Effector CD4-positive, alpha-beta T cell (primary cell): ENCODE measurements at places on chromosomes 7 and 10.

DNA sequence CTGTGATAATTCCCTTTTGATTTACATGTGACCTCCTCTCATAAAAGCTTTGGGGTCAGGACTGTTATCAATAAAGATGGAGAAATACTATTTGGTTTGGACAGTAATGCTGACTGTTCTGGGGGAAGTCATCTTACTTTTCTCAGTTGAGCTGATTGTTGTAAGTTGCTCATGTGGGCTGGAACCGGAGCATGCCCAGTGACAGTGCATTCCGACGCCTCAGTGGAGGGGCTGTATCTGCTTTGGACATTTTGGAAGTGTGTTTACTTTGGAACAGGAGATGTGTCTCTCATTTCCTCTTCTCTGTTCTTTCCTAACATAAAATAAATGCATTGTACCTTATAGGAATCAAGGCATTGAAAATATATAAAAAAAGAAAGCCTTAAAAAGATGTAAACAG, 30.1 kb downstream of the RBM33 start:
- no peak for DNase-seq

DNA sequence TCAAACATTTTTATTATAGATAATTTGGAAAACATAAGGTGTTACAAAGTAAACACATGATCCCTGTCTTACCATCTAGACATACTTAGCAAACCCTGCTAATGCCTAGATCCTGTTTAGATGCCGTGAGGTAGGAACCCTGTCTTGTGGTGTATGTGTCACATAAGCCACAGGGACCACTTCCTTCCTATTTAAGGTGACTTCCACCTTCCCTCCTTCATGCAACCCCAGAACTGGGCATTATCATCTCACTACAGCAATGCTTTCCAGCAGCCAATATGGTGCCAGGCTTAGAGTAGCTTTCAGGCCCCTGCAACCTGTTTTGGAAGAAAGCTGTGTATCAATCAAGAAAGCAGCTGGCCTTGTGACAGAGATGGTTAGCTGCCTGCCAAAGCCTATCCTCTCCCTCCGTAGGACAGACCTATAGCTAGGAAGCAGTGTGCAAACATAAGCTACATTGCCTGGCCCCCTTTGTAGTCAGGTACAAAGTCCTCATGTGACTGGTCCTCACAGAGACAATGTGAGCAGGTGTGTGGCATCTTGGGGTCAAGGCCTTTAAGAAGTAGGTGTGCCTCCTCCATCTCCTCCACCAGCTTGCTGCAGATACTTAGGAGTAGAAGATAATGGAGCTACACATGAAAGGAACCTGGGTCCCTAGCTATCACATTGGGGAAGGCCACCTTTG, 146.8 kb downstream of the SPAG6 start:
- no peak for DNase-seq

GRCh38 chr7:28330384-28331070, 81.8 kb upstream of the CREB5 start:
- no peak for DNase-seq

- DNase-seq = no peak
These were observed 930 bp downstream of the GARIN1A start for GRCh38 chr7:128672927-128673517.

DNA sequence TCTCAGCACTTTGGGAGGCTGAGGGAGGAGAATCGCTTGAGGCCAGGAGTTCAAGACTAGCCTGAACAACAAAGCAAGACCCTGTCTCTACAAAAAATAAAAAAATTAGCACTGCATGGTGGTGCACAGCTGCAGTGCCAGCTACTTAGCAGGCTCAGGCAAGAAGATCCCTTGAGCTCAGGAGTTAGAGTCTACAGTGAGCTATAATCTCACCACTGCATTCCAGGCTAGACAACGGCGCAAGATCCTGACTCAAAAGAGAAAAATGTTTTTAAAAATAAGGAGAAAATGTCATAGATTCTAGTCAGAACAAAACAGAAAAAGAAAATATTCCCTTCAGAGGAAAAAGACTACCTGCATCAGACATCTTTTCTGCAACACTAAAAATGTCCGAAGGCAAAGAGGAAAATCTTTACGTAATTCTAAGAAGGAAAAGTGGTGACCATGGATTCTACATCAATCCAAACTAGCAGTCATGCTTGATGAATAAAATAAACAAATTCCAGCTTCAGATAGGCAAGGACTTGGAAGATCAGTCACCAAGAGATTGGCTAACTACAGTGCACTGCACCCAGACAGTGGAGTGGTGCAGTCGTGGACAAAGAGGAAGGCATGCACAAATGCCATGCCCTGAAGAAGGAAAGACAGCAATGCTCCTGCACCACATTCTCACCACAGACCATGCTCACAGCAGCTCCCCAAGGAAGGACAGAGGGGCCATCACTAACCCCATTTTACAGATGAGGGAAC, 54.3 kb downstream of the ERCC6 start:
- DNase-seq = no peak

GRCh38 chr10:30974355-30974754, 57.3 kb downstream of the ZNF438 start:
- DNase-seq = no peak
